ENCODE measurements at places on chromosomes 16 and 17.
A peak's percentile ranks its signal among the peaks of the same experiment; 100 is the strongest.

GRCh38 chr17:81685108-81685507 lies 1.3 kb downstream of the HGS start:
- DNase-seq: no peak

DNA sequence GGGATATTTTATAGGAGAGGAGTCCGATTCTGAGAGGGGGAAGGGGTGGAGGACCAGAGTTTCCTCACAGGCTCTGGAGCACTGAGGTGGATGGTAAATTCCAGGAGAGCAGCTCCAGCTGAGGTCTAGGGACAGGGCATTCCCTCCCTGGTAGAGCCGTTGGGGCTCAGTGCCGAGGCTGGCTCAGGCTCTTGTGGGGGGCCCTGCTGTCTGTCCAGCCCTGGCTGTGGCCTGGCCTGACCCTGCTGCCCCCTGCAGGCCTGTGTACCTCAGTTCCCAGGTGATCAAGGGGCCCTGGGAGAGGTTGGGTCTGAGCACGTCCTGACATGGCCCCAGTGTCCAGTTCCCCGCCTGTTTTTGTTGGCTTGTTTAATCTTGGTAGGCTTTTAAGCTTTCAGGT lies 16.8 kb downstream of the ZNF750 start:
- DNase-seq: no peak

- DNase-seq: peak; percentile 71
These were observed 9.5 kb downstream of the FOXF1 start for GRCh38 chr16:86519649-86520316.

DNA sequence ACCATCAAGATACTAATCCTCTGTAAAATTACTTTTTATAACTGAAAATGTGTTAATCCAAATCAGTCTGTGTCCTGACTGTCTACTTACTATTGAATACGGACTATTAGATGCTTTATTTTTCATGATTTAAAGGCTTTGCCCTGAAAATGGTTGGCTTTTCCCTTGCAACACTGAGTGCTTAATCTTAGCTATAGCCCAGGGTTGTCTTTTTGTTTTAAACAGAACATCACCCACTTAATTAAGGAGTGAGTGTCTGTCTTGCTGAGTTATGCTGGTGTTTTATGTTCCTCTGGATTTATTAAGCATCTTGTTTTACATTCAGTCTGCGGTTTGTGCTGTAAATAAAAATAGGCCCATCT lies 11.0 kb downstream of the FTO start:
- DNase-seq: no peak

DNA sequence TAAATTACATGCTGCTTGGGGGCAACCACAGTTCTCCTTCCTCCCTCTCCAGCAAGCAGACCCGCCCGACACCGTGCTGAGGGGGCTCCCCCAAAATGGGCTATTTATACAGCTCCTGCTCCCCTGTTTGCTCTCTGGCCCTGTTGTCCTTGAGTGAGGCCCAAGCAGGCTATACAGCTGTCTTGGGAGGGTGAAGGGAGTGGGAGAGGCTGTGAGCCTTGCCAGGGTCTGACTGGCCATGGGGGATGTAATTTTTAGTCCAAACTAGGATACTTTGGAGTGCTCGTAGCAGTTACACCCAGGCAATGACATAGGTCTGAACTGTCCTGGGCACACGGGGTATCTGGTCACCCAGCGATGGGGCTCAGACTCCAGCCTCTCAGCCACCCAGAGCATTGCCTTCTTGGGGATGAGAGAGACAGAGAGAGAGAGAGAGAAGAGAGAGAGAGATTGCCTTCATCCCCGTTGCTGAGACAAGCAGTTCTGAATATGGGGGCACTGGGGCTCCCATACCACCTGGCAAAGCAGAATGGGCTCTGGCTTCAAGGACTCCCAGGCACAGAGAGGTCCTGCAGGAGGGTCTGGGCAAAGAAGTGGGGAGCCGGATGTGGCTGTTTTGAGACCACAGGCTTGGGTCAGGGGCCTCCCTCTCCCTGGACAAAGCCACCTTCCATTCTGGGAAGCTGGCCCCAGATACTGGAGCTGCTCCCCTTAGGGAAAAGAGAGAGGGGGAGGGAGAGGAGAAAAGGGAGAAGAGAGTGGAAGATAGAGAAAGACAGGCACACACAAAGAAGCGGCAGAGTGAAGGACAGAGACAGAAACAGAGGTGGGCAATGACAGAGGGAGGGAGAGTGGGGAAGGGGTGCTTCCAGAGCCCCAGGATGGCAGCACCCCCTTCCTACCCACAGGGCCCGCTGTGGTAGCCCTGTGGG lies 10.7 kb upstream of the TMEM92 start:
- no peak for DNase-seq

- DNase-seq: no peak
These were observed 1.1 kb downstream of the SOCS3 start for GRCh38 chr17:78358538-78359320.

GRCh38 chr17:16465052-16465312 lies 27.0 kb downstream of the LRRC75A start:
- DNase-seq: no peak

- DNase-seq: no peak
These were observed 215.1 kb downstream of the RBFOX1 start for GRCh38 chr16:7547736-7548135.

DNA sequence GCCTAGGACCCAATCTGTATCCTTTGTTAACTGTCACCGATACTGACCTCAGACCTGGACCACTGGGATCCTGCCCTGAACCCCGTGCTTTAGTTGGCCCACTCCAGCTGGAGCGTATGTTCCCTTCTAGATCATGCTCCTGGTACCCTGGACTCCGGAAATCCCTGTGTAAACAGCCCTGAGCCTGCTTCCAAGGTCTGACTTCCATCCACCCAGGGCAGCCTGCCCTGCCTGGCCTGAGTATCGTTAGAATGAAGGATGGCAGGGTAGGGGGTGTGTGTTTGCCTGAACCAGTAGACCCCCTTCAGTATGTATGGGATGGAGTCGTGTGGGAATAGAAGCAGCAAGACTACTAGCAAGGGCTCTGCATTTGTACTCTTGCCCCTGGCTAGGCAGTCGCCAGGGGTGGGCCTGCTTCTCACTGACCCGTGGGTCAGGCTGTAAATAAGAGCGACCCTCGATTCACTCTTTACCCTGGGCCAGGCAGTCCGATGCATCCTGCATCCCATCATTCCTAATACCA lies 691 bp upstream of the TMEM98 start:
- no peak for DNase-seq
